ENCODE measurements at places on chromosomes 1 and 21.

DNA sequence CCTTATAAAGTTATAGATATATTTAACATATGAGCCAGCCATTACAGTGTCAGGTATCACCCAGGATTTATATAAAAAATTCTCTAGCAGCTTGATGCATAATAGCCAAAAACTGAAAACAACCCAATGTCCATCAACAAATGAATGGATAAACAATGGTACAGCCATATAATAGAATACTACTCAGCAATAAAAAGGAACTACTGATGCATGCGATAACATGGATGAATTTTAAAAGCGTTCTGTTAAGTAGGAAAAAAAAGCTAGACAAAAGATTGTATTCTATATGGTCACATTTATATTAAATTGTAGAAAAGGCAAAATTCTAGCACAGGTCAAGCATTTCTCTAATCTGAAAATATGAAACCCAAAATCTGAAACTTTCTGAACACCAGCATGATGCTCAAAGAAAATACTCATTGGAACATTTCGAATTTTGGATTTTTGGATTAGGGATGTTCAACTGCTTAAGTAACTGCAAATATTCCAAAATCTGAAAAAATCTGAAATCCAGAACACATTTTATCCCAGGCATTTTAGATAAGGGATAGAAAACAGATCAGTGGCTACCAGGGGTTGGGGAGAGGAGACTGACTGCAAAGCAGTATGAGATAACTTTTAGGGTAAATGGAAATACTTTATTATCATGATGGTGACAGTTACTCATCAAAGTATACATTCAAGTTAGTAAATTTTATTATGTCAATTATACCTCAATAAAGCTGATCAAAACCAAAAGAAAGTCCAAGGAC is 22.0 kb downstream of the SLC16A1 start:
- no peak for DNase-seq

DNA sequence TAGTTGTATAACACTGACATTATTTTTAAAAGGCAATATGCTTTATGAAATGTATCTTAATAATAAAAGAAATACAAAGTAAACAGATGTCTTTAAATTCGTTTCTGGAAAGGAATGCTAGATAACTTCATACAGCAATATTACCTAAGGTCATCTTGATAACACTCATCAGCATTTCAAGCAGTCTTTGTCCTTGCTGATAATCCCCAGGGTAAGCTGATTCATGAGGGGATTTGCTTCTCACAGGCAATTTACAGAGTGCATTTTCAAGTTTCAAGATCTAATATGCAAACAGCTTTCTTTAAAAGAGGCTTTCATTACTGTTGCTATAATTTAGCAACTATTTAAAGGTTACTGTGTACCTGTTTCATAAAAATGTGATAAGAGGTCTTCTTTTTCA is 75.2 kb upstream of the NEK2 start:
- no peak for DNase-seq

DNA sequence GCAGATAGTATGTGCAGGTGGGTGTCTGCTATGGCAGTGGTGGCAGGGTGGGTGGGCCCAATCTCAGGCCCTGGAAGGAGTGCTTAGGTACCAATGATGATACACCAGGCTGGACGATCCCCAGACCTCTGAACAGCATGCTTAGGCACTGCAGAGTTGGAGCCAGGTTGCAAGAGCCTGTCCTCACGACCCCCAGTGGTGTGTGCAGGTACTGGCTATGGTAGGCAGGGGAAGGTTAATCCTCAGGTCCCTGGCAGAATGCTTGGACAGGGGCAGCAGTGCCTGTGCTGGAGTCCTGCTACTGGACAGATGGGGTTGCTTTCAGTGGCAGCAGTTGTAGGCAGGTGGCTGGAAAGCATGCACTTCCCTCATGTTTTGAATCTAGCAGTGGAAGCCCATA is 100.5 kb upstream of the NEK7 start:
- DNase-seq, result no peak

GRCh38 chr1:242402956-242403355 is 121.5 kb downstream of the PLD5 start:
- no peak for DNase-seq

DNA sequence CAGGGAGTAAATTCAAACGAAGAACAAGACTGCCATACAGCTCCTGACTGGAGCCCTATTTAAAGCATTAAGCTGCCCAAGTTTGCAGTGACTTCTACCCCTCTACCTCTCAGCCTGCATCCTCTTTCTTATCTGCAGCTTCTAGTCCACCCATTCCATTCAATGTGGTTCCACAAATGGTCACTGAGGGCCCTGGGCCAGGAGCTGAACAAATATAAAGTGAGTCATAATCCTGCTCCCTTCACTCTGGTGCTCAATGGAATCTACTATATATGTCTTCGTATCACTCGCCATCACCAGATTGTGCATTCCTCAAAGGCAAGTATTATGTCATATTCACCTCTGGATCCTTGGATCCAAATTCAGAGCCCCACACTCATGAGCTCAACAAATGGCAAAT is 398.7 kb downstream of the BRINP2 start:
- no peak for DNase-seq

All from occipital lobe (tissue), 3 donors.